ENCODE measurements at places on chromosomes 5 and 9.

GRCh38 chr5:98977723-98978122 is 48.9 kb upstream of the CHD1 start:
- DNase-seq, result no peak

DNA sequence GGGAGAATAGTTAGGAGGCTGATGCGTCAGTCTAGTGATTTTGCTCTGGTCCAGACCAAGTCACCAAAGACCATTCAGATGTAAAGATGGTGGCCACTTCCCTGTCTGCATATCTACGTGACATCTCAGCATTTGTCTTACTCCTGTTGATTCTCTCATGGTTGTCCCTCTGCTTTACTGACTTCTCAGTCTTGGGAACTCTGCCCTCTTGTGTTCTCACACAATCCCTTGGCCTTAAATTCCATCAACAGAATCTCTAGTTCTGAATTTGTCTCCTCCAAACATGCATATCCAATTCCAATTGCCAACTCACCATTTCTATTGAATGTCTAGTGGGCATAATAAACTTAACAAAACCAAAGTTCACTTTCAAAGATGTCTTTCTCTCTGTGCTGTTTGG is 147.8 kb downstream of the SLC24A2 start:
- DNase-seq, result no peak

DNA sequence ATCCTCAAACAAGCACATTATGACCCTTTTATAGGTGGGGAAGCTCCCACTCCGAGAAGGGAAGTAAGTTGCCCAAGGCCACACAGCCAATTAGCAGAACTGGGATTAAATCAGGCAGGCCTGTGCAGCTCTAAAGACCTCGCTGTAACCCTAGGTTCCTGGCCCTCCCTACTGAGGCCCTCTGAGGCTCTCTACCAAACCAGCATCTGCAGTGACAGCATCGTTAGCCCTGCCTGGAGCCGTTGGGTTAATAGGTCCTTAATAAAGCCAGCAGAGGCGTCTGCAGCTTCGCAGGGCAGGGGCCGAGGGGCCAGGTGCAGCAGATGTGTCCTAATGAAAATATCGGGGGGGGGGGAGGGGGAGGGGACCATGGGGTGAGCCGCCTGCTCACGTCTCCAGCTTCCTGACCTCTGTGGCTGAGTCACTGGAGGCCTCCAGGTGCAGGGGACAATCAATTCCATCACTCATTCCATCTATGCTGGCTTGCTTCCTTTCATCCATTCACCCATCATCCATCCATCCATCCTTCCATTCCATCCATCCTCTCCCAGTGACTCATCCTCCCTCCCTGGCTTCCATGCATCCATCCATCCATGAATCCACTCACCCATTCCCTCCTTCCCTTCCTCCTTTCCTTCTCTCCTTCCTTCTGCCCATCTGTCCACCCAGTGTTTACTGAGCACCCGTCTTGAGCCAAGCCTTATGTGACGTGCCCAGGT is 203.9 kb downstream of the C9orf50 start:
- no peak for DNase-seq

DNA sequence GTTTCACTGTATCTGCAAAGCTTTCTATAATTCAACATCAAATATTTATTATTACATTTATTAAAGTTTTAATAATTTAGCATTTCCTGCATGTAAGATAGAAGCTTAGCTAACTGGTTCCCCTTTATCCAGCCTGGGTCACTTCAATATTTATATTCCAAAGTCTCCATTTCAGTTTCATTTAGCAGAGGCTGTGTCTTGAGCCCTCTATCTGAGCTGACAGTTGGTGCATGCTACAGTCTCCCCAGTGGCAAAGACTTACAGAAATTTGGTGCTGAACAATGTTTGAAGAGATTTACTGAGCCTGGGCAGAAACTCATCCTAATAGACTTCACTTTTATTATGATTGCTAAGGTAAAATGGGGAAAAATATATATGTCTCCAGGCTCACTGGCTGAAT is 279.1 kb downstream of the TRIM32 start:
- DNase-seq, result no peak

GRCh38 chr5:167295681-167296005 is 995.8 kb upstream of the WWC1 start:
- no peak for DNase-seq

DNA sequence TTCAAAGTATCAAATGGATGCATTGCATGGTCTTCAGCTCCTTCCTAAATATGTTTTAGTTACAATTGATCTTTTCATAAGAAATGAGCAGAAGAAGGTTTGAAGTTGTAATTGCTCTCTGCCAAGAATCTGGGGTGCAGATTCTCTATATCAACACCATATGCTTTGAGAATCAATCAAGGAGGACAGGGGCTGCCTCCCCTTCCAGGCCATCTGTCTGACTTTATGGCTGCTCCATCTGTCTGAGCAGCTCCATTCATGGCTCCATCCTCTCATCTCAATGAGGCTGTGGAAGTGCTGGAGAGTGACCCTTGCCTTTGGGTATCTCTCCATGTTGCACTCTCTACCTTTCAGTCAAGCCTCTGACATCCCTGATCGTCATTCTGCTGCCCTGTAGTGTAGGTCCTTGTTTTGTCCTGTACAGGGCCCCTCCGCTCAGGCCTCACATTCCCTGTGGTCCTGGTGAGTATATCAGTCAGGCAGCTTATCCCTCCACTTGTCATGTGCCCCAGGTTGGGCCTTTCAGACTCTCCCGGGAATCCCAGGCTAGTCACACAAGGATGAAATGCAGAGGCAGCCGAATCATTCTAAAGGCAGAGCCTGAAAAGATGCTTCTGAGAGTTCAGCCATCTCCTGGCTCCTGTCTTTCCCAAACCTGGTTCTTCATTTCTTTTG is 14.0 kb upstream of the SV2C start:
- no peak for DNase-seq

DNA sequence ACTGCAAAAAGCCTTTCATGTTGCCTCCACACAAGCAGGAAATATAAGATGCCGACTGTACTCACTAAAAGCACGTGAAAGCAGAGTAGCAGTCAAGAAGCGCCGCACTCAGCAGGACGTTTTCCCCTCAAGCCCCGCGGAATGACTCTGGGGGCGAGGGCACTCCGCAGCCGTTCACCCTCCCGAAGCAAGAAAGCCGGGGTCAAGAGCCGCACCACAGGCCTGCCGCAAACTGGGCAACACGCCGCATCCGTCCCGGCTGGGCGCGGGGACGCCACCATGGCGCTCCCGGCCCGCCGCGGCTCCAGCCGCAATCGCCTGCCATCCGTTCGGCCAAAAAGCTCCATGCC is 364 bp downstream of the RPS6 start:
- DNase-seq, result no peak

DNA sequence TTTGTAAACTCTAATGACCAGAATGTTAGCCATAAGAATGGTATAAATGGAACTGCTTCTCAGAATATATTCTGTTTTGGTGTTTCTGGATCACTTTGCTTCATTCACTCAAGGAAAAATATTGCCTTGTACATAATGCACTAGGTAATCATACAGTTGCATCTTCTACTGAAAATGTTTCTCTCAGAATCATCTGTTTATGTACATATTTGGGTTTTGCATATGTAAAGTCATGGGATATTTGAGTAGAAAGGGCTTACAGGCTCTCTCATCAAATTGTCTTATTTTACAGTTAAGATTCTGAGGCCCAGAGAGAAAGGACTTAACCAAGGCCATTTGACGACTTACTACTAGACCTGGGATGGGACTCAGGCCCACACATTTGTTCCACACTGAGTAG is 97.8 kb upstream of the PALM2AKAP2 start:
- no peak for DNase-seq

DNA sequence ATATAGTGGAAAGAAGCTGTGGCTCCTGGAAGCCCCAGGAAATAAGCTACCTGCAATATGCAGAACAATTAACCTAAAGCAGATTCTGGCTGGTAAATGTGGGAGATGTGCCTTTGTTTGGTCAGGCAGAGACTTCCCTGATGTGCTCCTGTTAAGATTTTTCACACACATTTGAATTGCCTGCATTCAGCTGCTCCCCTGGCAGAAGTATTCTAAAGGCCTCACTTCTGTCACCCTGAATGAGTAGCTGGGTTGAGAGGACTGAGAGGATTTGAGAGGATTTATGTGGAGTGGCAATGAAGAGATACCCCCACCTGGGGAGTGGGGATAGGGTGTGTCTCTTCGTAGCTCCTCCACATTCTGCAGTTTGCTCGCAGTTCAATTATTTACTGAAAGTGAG is 130.5 kb downstream of the ST8SIA4 start:
- DNase-seq, result no peak

DNA sequence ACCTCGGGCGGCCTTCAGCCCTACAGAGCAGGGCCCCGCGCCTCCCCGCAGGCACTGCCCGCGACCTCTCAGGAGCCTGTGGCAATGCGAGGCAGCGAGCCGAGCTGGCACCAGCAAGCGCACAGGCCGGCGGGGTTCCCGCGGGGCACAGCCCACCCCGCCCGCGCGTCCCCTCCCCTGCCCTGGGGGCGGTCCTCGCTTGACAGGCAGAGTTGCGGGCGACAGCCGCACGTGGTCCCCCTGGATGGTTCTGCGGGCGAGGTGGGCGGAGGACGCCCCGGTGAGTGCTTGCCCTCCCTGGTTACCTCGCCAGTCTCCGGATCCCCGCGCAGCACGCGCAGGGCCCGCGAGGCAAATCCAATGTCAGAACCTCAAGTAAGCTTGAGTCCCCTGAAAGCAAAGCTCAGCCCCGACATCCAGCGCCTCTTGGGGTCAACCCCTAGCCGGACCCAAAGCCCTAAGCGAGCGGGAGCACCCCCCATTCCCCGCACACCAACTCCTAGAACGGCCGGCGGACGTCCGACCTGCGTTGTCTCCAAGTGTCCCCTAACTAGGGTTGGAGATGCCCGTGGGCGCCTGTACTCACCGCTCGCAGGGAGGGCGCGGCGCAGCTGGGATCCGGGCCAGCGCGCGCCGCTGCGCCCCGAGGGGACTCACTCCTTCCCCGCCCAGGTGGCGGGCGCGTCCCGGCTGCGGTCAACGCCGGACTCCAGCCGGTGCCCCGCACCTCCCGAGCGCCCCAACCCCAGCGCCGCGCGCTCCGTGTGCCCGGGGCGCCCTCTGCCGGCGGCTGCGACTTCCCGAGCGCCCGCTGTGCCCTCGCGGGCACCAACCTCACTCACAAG is at the start of gene DRD1:
DRD1 (minus strand) TSS at position 123 of the 845 bp plus-strand sequence. CDS start 1,083 bp downstream, outside the sequence.
- no peak for DNase-seq

- no peak for DNase-seq
Measured at GRCh38 chr5:140574165-140574564, 9.5 kb downstream of the SLC35A4 start.

- DNase-seq, result no peak
Measured at GRCh38 chr5:39256477-39257235, 37.3 kb upstream of the FYB1 start.

GRCh38 chr9:123002754-123003153 is 30.7 kb upstream of the GPR21 start:
- DNase-seq, result peak; percentile 42

DNA sequence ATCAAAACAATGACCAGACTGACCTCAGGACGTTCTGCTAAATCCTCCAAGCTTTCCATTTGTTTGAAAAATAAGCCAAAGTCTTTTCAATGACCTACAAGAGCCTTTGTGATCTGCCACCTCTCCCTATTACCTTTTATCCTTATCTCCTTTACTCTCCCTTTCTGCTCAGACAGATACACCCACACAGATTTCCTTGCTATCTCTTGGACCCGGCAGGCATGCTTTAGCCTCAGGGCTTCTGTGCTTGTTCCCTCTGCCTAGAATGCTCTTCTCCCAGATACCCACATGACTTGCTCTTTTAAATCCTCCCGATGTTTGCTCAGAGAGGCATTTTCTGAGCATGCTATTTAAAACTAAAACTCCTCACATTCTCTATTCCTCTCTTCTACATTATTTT is 8.9 kb upstream of the ELOVL7 start:
- DNase-seq, result no peak

GRCh38 chr5:35736280-35736679 is 118.6 kb downstream of the SPEF2 start:
- DNase-seq, result no peak

DNA sequence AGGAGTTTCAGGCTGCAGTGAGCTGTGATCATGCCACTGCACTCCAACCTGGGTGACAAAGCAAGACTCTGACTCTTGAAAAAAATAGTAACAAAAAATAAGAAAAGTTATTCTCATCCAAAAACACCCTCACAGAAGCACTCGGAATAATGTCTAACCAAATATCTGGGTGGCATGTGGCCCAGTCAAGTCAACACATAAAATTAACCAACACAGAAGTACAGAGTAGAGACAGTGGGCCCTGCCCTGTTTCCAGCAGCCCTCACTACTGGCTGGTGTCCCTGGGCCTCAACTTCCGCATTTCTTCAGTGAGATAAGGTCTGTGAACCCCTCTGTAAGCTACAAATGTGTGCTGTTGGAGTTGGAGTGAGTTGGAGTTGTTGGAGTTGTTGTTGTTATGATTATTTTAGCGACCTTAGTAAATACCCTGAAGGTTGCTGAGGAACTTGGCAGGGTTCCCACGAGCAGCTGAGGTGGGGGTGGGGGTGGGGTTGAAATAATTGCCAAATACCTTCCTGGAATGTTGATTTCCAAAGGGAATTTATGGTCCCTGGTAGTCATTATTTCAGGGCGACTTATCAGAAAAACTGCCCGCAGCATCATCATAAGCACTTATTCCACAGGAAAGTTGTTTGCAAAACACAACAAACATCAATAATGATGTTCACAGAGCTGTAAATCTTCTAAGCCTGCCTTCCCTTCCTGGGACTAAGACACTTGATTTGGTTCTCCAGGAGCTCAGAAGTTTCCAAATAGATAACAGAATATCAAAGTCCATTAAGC is 30.2 kb downstream of the C5orf15 start:
- no peak for DNase-seq

GRCh38 chr9:88023001-88023400 is 48.7 kb upstream of the CDK20 start:
- no peak for DNase-seq

- DNase-seq, result no peak
Measured at GRCh38 chr5:134735243-134735642, 3.1 kb upstream of the CAMLG start.

- no peak for DNase-seq
Measured at GRCh38 chr9:133532937-133533668, 1.4 kb upstream of the ADAMTSL2 start.

DNA sequence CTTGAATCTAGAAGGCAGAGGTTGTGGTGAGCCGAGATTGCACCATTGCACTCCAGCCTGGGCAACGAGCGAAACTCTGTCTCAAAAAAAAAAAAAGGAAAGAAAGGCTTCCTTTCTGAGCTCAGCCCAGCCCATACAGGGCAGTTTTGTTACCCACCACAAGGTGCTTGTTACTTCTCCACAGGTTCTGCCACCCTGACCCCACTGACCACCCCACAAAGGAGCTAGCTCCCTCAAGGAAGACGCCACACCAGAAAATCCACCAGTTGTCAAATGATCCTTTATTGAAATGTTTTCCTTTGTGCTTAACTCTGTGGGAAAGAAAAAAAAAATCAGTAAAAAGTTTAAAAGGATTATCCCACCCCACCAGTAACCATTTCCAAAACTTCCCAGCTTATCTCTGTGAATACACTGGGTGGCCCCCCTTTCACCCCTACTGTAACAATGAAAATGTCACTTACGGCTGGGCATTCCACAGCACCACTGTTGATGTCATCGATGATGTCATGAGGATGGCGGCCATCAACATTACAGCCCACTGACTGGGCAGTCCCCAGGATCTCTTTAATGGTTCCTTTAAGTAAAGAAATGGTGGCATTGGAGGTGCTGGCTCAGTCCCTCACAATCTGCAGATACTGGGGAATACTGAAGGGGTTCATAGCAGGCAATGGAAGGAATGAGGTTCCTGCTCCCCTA is 3.6 kb downstream of the RPL12 start:
- no peak for DNase-seq

- no peak for DNase-seq
Measured at GRCh38 chr5:95543017-95543705, 11.6 kb downstream of the SKIC3 start.
